ENCODE measurements at places on chromosomes 12 and 14.

- no peak for DNase-seq
These were observed 105.3 kb upstream of the TBX3 start for GRCh38 chr12:114789276-114789675.

GRCh38 chr12:24349051-24349799 is 399.8 kb upstream of the SOX5 start:
- DNase-seq: no peak

- peak; percentile 88 for DNase-seq
These were observed 24.1 kb downstream of the PTGER2 start for GRCh38 chr14:52338051-52338681.

DNA sequence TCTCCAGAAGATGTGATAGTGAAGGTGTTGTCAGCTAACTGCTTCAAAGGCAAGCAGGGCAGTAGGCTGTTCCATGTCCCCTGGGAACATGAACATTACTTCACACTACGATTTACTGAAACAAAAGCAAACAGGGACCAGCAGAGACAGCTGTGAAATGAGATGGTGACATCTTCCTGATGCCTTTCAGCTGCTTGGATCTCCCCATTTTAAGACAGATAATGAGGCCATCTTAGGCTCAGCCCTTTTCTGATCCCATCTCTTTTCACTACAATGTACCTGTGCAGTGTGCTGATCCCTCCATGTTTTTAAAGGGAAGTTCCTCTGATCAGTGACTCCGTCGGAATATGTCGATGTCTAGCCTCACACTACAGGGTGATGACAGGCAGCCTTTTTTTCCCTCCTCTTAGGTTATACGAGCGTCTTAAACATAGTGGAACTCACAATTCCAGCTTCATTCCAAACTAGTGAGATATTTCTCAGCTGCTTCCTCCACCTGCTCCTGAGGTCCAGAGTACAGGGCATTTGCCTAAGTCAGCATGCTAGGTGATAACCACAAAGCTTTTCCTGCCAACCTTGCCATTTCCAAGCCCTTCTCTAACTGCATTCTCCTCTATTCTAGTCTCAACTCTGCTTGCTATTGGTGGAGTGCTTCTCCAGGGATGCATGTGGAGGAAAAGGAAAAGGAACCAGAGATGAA is 87.6 kb upstream of the EGLN3 start:
- no peak for DNase-seq

DNA sequence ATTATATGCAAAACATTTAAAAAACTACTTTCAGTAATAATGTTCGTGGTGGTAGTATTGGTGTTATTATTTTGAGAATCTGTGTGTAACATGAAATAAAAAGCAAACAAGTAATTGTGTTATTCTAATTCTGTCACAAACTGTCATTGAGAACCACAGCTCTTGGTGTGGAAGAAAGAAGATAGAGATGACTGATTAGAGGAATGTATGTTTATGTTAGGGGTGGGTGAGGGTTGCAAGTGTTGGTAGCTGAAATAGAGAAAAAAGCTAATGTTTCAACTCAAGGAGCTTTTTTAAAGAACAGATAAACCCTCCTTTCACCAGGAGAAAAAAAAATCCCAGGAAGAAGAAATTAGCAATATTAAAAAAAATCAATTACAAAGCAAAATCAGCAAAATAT is 18.3 kb downstream of the DNM1L start:
- no peak for DNase-seq

DNA sequence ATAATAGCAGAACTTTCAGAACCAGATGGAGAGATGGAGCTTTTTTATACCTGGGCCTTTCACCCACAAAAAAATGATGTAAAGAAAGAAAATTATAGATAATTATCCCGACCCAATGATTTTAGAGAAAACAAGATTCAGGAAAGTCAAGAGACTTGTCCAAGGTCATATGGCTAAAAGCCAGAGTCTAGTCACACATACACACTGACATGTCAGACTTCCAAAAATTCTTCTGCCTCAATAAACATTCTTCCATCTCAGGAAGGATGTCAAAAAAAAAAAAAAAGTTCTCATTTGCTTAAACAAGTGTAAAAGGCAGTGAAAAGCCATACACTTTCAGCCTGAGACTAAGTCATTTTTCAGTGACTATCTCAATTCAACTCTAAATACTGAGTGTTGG is 116.0 kb downstream of the PRICKLE1 start:
- no peak for DNase-seq

DNA sequence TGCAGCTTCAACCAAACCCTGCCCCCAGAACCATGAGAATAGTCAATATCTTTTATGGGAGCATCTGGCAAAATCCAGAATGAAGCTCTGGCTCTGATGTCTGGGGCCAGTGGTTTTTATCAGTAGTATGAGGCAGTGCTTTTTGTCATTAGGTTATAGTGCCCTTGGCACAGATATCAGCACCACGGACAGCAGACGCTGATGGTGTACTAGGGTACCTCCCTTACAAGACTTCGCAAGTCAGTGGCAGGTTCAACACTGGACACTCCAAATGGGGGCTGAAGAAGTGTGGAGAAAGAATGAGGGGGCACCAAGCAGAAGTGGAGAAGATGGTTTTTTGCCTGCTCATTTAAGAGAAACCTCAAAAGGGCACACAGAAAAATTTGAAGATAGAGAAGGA is 68.2 kb upstream of the E2F7 start:
- peak; percentile 69 for DNase-seq

GRCh38 chr12:124786061-124786964 is 77.4 kb downstream of the SCARB1 start:
- DNase-seq: peak; percentile 87

DNA sequence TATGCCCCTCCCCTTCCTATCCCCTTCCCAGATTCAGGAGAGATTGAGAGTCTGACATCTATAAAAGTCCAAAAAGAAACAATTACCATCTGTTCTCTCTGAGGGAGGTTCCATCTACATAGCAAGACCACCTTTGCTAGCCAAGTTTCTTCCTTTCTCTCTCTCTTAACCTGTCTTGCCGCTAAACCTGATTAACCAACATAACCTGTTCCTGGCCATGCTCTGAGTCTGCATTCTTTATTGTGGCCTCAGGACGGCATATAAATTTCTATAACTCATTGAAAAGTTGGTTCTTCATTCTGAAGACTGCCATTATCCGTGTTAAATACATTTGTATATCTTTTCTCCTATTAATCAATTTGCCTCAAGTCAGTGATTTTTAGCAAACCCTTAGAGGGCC is 594.0 kb downstream of the KCNH5 start:
- DNase-seq: no peak

DNA sequence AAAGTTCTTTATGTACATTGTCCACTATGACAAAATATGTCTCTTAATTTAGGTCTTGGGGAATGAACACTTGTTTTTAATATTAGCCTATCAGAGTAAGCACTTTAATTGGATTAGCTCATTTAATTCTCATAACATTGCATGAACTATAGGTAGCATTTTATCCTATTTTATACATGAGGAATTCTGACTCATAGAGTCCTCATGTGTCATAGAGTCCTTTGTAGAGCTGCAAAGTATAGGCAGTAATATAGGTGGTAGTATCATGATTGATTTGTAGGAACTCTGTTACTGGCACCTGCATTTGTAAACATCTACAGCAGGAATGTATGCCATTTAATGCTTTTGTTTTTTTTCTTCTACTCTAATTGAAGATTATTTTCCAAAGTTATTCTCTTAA is 96.0 kb downstream of the GPHN start:
- DNase-seq: no peak

GRCh38 chr14:50669441-50669986 is 1.4 kb upstream of the SAV1 start:
- DNase-seq: no peak

DNA sequence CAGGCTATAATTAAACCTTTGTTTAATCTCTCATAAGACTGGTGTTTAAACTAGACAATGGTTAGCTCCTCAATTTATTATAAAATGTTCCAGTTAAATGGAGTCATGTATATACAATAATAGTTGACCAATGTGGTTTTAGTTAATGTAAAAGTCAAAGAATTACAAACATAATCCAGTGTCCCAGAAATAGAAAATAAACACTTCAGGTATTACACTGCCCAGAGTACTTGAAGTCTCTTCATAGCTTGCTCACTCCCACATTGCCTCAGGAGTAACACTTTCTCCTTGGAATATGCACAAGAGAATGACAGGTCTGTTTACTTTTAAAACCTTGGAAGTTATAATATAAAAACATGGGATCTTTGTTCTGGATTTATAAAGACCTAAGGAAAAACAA is 60.5 kb downstream of the SLC38A1 start:
- peak; percentile 22 for DNase-seq

- peak; percentile 7 for DNase-seq
These were observed 128.0 kb downstream of the KCNA5 start for GRCh38 chr12:5171701-5172100.

DNA sequence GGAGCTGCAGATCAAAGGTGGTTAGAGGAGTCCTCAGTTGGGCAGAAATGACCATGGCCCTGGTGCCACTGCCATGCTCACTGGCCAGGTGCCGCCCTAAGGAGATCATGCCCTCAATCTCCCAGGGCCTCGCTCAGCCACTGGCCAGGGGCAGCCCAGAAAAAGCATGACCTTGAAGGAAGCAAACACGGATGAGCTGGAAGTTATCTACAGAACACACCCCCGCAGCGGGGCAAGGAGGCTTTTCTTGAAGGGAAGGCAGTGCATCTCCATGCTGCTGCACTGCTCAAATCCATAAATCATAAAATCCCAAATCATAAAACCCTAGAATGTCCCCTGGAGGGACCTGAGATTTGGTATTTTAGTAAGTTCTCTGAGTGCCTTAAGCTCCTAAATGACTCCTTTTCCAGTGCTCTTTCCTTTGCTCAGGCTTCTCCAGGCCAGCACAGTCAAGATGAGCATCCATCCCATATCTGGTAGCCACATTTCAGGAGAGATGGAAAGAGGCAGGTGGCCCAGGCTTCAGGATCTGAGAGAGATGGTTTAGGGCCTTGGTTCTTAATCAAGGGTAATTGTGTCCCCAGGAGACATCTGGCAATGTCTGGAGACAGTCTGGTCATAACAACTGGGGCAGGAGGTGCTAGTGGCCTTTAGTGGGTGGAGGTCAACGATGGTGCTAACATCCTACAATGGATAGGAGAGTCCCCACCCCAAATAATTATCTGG is 217.3 kb downstream of the RBM19 start:
- no peak for DNase-seq

- DNase-seq: no peak
These were observed 125.4 kb downstream of the LRIG3 start for GRCh38 chr12:58794859-58795258.

DNA sequence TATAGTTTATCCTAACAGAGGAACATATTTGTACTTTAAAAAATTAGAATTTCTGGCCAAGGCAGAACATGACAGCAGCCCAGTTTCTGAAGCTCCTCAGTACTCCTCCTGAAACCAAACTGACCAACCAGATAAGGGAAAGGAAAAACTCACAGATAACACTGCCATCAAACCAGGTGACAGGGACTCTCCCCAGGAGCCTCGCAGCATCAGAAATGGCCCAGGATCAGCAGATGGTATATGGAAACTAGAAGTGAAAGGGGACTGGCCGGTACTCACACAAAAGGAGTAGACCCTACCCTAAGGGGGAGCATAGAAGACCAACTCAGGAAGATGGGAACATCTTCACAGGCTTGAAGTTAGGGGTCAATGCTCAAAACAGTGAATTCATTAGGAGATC is 22.0 kb downstream of the GALC start:
- DNase-seq: no peak

DNA sequence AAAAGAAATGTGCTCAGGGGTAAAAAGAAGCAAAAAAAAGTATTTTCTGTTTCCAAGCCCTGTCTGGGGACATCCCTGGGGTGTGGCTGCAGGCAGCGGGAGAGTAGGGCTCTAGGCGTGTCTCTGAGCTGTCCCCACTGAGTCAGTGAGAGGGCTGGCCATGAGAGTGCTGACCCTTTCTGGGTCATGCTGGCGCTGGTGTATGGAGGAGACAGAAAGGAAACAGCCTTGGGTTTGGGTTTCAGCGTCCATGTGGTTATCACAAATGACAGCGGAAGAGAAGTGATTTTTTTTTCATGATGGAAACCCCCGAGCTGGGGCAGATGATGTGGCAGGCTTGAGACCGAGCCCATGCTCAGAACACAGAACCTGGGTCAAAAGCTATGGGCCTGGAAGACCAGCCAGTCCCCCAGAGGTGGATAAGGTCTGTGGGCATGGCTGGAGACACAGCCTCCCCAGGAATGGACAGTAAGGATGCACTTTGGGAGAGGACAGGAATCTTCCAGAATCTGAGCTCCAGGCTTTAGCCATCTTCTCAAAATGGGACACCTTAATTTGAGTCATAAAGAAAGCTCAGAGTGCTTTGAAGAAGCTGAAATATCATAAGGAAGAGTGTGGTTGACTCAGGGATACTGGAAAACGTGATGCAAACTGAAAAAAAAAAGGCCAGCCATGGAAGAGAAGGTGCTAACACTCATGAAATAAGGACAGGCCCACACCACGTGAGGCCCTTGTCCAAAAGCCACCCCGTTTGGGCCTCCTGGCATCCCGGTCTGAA is 36.2 kb downstream of the SYNE3 start:
- DNase-seq: no peak

- no peak for DNase-seq
These were observed 26.8 kb upstream of the APOF start for GRCh38 chr12:56389412-56389811.

DNA sequence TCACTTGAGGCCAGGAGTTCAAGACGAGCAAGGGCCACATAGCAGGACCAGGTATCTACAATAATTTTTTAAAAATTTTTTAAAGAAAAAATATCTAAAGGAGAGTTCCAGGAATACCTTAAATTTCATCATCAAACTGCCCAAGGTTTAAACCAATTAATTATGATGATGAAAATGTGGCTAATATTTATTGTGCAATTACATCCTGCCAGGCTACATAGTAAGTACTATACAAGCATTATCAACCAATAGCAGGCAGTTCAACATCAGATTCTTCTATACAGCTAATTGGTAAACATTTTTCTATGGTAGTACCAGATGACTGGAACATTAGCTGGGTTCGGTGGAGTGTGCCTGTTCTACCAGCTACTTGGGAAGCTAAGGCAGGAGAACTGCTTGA is 24.4 kb downstream of the DENND5B start:
- peak; percentile 78 for DNase-seq

DNA sequence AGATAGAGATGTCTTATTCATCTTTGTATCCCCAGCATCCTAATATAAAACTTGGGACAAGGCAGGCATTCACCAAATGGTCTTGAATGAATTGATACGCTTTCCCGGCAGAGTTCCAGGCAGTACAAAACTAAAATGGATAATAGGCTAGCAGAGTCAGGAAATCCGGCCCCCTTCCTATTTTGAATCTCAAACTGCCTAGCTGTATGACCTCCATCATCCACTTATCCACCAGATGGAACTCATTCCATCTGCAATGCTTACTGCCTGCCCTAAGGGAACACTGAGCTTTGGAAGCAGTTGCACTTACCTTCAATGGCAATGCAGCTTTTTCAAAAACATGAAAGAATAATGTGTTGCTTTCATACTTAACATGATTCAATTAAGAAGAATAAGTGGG is 43.4 kb downstream of the BDKRB1 start:
- no peak for DNase-seq

DNA sequence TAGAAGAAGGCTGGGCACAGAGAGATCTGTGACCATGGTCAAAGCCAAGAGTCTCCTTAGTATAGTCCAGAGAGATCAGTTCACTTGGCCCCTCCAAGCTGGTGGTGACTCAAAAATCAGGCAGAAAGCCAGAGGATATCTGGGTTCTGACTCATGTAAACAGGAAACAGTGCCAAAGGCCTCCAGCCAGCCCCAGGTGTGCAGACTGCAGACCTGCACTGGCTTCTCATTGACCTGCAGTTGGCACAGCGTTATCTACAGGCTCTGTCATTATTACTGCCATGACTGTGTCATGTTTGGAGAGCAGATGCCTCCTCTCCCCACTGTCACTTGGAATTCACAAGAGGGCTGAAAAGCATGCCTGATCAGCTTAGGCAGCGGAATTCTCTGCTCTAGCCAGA is 295.7 kb upstream of the PRKD1 start:
- peak; percentile 91 for DNase-seq

Data from amniotic epithelial cell (primary cell).